ENCODE measurements at places on chromosomes 6 and 20. TPM values are rescaled to one million over a fixed set of nuclear protein-coding genes. Genes with fewer than 3 reads are reported as not detected.
A peak's percentile ranks its signal among the peaks of the same experiment; 100 is the strongest.

E2F1 gene
- polyA plus RNA-seq, result 5.1 TPM

EFCAB8 gene
- not detected for polyA plus RNA-seq

KHDC1L gene
- polyA plus RNA-seq, result not detected

STXBP5 gene
- 35.7 TPM for polyA plus RNA-seq

TNFRSF21 gene
- 3.6 TPM for polyA plus RNA-seq

DNA sequence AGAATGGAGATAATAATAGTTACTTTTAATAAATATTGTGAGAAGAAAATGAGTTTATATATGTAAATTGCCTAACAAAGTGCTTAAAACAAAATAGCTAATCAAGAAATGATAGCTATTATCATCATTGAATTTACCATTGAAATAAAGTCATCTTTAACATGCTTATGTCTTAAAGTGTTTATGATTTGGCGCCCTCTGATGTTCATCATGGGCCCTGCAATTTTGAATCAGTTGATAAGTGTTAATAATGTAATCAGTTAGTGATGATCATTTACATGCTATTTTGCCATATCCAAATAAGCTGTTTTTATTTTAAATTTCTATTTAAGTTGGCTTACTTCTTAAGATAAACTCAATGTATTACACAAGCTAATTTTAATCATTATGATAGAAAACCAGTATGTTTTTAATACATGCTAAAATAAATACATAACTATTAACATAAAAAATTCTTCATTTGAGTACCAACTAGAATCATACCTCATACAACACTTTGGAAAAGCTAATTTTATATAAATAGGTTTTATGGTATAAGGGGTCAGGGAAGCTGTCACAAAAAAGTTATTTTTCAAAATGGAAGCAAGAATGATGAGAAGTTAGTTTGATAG is 39.2 kb upstream of the TPD52L1 start:
- no peak for DNase-seq

GRCh38 chr20:20824924-20825584 is 112.6 kb upstream of the RALGAPA2 start:
- no peak for DNase-seq

GRCh38 chr6:9623228-9623832 is 791.5 kb downstream of the TFAP2A start:
- no peak for DNase-seq

DNA sequence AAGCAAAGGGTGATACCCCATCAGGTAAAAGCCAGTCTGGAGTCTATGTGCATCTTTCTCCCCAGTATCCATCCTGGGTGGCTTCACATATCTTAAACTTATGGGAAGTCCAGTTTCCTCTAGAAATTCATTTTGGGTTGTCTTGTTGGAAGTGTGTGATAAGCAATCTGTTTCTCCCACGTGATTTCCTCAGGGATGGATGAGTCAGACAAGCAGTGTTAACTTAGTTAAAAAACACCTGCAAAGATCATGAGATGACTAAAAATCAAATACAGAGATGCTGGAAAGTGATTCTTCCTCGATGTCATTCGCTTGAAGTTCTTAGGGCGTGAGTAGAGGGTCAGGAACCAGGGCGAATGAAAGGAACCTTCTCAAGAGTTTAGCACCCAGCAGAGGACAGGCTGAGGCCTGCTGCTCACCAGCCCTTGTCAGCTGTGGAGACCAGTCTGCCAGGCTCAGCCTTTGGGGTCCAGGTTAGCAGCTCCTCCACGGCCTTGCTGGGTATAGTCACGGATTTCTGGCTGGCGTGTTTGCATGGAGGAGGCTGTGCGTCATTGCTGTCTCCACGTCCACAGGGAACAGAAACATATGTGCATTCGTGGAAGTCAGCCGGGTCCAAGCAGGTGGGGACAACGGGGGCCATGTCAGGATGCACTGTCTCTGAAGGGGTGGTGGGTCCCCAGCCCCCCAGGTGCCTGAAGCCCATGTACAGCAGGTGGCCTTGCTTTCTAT is 2.8 kb upstream of the PNPLA1 start:
- DNase-seq, result no peak

GRCh38 chr6:9139746-9140145 is 704.4 kb upstream of the SLC35B3 start:
- DNase-seq, result peak; percentile 63

- no peak for DNase-seq
These were observed 703 bp downstream of the SNX9 start for GRCh38 chr6:157823528-157824370.

DNA sequence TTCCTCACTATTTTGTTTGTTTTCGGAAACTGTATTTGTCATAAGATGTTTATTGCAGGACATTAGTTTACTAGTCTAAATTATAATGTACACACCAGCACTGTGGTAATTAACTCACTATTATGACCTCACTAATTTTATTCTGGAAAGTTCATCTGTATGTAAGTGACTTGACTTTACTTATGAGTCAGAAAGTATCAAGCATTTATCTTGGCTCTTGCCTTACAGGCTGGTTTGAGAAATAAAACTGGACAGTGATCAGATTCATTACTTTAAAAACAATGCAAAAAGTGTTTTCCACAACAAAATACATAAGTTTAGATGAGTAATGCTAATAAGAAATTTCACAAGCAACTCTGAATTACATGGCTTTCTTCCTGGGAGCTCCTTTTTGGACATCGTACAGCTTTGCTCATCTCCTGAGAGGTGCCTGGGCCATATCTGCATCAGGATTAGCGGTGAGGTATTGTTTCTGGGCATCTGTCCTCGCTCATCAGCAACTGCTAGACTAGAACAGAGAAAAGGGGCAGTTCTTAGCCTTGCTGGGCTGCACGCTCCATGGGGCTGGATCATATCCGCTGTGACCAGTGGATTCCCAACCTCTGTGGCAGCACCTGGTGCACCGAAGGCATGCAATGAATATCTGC is 179.8 kb downstream of the SOD2 start:
- DNase-seq, result no peak

DNA sequence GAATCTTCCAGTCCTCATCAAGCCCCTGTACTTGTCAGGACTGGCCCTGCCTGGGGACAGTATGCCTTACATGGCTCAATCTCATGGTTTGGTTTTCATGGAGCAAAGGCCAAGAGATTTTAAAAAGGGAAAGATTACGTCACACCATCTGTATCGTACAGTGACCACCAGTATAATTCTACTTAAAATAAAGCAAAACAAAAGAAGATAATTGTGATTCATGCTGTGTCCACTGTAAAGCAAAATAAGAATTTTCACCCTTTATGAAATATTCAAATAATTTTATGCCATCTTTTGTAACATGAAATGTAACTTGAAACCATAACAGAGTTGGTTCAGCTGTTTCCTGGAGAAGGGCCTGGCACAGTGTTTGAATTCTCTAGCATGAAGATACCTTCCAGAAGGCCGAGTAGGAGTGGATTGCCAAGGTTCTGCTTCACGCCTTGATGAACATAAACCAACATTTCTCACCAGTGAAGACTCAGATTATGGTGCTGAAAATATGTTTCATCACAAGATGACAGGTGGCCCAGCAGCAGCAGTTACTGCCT is 486.5 kb downstream of the RFPL4B start:
- DNase-seq, result no peak

DNA sequence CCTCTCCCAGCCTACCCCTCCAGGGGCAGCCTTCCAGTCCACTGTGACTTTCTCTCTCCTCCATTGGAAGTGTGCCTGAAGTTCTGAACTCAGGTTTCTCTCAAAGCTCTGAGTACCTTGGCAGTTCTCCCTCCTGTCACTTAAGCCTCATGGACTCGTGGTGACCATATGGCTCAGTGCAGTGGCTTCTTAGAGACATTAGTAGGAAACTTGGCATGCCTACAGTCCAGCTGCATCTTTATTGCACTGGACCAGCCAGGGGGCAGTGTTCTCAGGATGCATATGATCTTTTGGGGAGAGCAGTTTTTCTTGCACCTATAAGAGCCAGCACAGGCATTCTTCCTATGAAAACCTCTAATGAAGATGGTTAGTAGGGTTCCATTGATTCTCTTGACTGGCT is 47.5 kb upstream of the KCNK16 start:
- no peak for DNase-seq

DNA sequence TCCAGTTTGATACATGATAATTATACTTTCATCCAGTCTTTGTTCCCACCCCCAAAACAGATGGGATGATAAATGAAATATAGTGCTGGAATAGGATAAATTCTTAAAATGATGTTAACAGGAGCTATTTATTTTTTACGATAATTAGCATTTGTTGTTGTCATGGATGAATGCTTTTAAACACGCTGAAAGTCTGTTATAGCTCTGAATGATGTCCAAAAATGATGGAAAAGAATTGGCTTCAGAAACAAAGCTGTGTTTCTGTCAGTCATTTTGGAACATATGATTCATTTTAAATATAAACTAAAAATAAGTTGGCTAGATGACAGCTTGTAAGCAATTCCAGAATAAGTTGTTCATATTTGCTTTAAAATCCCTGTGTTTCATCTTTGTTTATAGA is 237.4 kb downstream of the GRIK2 start:
- no peak for DNase-seq

GRCh38 chr6:155267411-155267810 is 3.6 kb downstream of the CLDN20 start:
- no peak for DNase-seq

DNA sequence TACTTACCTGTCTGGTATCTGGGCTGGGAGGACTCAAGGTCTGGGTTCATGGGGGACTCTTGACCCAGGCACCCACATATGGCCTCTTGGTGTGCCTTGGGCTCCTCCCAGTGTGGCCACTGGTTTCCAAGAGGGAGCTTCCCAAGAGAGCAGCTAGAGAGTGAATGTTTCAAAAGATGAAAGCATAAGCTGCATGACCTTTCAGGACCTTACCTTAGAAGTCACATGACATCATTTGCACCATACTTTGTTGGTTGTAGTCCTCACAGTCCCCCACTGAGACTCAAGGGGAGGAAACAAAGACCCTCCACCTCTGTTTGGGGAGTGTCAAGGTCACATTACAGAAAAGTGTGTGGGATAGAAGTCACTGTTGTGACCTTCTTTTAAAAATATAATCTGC is 13.9 kb downstream of the ACTR5 start:
- DNase-seq, result no peak

DNA sequence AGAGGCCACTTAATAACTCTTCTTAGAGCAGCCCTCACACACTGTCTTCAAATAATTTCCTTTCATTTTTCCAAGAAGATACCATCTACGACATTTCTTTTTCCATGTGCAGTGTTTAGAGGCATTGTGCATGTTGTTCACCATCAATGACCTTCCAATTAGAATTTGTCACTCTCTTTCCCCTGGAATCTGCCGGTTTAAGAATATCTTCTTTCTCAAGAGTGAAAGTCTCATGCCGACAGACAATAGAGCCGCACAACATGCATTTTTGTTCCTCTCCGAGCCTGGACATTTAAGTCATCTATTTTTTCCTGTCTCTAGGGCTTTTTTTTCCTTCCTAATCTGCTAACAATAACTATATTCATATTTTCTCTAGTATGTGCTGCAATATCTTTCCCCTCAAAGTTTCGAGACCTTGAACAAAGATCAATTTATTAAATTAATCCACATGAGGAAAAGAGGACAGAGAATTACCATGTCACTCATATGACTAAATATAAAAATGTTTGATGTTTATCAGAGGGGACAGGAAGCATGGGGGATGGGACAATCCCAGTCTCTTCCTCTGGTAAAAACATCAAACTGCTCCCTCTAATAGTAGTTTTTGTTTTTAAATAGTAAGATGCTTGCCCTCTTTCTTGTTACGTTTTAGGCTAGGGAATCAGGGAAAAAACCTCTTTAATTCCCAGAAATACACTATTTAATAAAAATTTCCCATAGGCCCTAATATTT is 893.4 kb downstream of the C6orf118 start:
- no peak for DNase-seq

- DNase-seq, result no peak
These were observed 667.5 kb downstream of the DOK5 start for GRCh38 chr20:55142932-55143331.

DNA sequence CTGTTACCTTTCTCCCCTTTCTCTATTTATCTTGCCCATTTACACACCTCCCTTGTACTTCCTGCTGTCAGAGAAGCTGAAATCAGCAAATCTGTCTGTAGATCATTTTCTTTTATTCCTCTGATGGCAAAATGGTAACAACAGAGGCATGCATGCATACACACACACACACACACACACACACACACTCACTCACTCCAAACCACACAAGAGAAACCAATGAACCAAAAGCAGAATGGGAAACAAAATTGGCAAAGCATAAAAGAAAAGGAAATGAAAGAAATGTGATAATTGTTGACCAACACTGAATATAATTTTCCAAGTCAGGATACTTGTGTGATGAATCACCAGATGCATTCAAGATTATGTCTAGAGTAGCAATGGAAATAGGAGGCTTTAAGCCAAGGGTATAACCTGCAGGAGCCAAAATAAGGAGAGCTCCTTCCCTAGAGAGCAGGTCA is 172.4 kb downstream of the PLCB4 start:
- peak; percentile 44 for DNase-seq

DNA sequence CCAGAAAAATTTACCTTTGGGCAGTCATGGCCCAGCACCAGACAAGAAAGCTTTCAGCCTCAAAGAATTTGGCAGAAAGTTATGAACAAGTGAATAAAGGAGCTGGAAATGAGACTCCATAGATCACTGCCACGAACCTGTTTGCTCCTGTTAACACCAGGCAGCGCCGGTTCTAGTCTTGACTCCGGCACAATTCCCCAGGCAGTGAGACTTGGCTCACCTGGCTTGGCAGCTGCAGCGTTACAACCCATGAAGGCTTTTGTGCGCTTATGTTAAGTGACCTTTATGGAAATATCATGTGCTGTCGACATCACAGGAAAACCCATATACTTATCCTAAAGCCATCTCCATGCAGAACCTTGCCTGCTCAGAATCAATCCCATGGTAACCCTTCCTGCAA is 22.2 kb upstream of the FOXC1 start:
- no peak for DNase-seq

DNA sequence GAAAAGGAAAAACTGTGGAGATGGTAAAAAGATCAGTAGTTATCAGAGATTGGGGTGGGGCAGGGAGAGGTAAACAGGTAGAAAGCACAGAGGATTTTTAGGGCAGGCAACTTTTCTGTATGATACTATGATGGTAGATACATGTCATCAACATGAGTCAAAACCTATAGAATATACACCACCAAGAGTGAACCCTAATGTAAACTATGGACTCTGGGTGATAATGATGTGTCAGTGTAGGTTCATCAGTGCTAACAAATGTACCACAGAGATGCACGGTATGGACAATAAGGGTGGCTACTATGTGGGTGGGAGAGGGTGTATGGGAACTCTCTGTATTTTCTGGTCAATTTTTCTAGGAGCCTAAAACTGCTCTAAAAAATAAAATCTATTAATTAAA is 18.5 kb downstream of the PACSIN1 start:
- DNase-seq, result no peak

- DNase-seq, result no peak
These were observed 43.2 kb upstream of the AKAP12 start for GRCh38 chr6:151196555-151196954.

Measured in BJ (cell line).